ENCODE measurements at places on chromosomes 2 and 18. TPM values are rescaled to one million over a fixed set of nuclear protein-coding genes. Genes with fewer than 3 reads are reported as not detected.

DNA sequence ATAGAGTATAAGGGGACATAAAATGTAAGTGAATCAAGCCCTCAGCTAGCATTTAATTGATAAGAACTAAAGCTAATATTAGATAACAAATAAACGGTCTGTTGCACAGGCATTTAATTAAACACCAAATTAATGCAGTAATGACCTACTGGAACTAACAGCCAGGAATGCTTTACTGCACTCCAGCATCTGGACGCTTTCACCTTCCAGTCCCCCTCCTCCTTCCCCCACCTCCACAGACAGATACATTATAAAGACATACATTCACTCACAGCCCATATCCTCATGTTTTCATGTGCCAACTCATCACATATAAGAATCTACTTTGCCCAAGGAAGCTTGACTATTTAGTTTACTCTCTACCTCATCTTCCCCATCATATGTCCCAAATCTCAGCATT lies 337.4 kb upstream of the PIK3C3 start:
- H3K27me3 ChIP-seq: no peaks in the 10 kb centered on the region
- H3K36me3 ChIP-seq: no peaks in the 10 kb centered on the region
- no peak overlapping the region for H3K4me3 ChIP-seq
- no peak overlapping the region for H3K27ac ChIP-seq

DNA sequence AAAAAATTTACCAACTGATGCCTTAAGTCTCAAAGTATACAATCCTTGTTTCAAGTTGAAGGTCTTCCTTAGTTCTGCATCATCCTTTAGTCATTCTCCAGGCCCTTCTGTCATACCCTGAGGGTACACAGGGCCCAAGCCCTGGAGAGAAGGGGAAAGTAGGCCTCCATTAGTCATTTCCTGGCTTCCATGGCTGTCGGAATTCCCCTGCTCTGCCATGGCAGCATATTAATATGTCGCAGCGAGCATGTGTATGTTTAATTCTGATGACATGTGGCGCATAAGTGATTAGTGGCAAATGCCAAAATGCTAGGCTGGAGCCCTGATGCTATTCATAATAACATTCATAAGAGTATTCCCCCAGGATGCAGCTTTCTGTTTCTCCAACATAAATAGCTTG lies 22.1 kb downstream of the GPR39 start:
- no peaks in the 10 kb centered on the region for H3K27me3 ChIP-seq
- DNase-seq: no peak
- H3K36me3 ChIP-seq: no peaks in the 10 kb centered on the region

Gene PPM1B
- total RNA-seq: 75.6 TPM

Gene RGPD3
- not detected for total RNA-seq
